NK-92 treated with Interleukin-12 subunit alpha and Interleukin-12 subunit beta, amount 100 ng/mL, for 24 hours (cell line): ENCODE measurements at places on chromosomes 5 and 9.

GRCh38 chr5:132493241-132493640 is 2.7 kb upstream of the IRF1 start:
- no peak for DNase-seq

GRCh38 chr5:135072387-135073281 is 38.6 kb upstream of the PITX1 start:
- DNase-seq: no peak

GRCh38 chr5:146340260-146341081 is 1.8 kb downstream of the POU4F3 start:
- DNase-seq: no peak

- no peak for DNase-seq
Observed at GRCh38 chr5:104299998-104300706, 737.6 kb upstream of the NUDT12 start.

GRCh38 chr9:99244344-99245260 is 22.5 kb downstream of the SEC61B start:
- DNase-seq: no peak

- peak; percentile 50 for DNase-seq
Observed at GRCh38 chr5:2149195-2149539, 266.4 kb upstream of the IRX4 start.

- no peak for DNase-seq
Observed at GRCh38 chr5:79829260-79829659, 139.6 kb downstream of the CMYA5 start.

DNA sequence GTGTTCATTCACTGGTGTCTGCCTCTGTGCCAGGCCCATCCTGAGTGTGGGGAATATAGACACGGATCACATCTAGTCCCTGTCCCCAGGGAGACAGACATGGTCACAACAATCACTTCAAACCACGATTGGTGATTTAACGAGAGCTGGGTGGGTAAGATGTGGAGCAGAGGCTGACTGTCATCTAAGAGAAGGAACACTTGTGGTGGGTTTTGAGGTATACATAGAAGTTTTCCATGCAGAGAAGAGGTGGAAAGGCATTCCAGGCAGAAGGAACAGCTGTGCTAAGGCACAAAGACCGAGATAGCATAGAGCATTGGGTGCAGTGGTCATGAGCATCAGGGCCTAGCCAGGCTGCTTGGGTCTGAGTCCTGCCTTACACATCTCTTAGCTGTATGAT is 22.7 kb upstream of the WDR38 start:
- no peak for DNase-seq

DNA sequence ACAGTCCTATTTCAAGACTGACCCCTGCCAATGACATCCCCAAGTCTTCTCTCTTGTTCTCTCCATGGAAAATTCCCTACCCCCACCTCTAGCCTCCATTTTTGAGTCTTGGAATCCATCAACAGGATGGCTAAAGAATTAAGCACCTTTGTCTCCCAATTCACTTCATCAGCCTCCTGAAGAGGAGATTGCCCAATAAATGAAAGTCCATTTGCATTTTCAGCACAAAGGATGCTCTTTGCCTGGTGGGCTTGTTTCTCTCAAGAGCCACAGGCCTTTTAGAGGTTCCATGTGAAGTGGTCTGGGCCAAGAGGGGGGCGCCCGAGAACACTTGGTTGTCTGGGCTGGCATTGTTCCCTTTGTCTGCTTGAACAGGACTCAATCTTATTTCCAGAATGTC is 12.6 kb downstream of the HSD17B3 start:
- DNase-seq: no peak

DNA sequence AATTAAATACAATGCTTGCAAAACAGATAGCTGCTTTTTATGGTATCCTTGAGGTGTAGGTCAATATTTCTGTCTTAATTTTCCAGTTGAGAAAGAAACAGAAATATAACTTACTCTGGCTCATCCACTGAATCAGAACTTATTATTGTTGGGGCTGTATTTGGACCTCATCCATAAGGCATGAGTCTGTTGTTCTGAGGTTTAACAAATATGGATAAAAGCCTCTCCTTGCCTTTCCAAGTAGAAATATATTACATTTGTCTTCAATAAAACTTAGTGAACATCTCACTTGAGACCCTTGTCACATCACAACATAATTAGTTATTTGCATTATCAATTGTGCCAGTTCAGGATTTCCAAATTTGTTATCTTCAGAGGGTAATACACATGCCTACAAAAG is 525.8 kb downstream of the AGTPBP1 start:
- DNase-seq: no peak

DNA sequence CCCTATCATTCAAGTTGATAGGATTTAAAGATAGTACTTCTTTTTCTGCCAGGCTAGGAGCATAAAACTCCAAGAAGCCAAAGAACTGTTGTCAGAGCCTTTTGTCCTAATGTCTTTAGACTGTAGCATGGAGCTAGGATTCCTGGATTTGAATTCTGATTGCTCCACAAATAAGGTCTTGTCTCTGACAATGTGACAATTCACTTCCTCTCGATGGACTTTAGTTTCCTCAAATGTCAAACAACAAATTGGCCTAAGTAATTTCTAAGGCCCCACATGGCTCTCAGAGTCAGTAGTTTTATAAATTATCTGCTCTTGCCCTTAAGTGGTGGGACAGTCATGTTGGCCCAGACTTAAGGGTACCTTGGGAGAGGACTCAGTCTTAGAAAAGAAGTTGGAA is 36.7 kb downstream of the RFK start:
- DNase-seq: no peak

DNA sequence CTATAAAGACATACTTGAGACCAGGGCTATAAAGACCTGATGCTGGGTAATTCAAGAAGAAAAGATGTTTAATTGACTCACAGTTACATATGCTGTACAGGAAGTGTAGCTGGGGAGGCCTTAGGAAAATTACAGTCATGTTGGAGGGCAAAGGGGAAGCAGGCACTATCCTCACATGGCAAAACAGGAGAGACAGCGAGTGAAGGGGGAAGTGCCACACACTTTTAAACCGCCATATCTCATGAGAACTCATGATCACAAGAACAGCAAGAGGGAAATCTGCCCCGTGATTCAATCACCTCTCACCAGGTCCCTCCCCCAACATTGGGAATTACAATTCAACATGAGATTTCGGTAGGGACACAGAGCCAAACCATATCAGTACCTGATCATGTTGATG is 89.9 kb upstream of the ADAMTSL1 start:
- no peak for DNase-seq

DNA sequence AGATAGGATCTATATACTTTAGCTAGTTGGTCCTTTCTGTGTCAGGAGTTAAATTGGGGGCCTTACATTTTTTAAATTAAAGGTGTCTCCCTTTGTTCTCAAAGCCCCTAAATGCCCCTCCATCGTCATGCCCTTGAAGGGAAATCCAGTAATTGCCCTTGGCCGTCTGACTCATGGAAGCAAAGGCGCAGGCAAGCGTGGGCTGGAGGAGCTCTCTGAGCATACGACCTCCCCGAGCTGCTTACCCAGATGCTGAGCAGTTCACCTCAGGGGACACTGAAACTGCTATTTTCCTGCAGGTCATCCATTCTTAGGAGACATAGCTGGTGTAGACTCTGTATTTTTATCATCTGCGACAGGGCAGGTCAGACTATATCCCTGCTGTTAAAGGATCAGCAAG is 23.0 kb downstream of the PCSK1 start:
- DNase-seq: no peak

GRCh38 chr9:135757356-135757755 is 55.4 kb downstream of the KCNT1 start:
- no peak for DNase-seq

- DNase-seq: no peak
Observed at GRCh38 chr5:38725371-38725865, 120.4 kb upstream of the OSMR start.

DNA sequence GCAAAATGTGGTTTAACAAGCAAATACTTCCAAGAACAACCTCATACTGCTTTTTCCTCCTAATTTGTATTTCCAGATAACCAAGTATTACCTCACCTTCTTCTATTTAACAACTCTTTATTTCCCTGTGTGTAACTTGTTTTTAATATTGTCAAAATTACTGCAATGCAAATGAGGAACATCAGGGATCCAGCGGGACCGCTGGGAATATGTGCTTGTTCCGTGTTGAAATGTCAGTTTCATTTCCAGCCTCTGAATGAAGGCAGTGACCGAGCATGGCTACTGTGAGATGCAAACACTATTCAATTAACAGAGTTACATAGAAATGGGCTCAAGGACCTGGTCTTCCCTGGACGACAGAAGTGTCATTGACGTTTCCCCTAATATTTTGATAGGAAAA is 110.8 kb upstream of the CTSL start:
- no peak for DNase-seq

DNA sequence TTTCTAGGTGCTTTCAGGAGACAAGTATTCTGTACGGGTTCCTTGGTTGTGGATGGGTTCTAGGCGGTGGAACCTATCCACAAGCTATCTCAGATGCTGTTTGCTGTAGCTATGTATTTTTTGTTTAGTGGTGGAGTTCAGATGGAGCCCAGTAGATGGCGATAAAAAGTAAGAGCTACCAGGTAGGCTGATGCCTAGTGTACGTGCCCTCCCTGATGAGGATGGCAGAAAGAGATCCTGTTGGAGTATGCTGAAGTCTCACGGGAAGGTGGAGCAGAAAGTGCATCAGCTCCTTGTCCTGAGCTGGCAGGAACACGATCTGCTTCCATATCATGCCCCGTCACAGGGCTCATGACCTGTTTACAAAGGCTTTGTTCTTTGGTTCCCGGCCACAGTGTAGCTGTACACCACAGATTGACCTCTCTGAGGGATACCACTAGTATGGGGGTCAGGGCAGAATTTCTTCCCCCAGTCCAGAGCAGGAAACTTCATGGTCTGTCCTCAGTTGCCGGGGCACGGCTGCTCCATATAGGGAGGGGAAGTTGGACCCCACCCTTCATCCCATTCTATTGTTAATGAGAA is 12.6 kb upstream of the UGT3A2 start:
- no peak for DNase-seq

DNA sequence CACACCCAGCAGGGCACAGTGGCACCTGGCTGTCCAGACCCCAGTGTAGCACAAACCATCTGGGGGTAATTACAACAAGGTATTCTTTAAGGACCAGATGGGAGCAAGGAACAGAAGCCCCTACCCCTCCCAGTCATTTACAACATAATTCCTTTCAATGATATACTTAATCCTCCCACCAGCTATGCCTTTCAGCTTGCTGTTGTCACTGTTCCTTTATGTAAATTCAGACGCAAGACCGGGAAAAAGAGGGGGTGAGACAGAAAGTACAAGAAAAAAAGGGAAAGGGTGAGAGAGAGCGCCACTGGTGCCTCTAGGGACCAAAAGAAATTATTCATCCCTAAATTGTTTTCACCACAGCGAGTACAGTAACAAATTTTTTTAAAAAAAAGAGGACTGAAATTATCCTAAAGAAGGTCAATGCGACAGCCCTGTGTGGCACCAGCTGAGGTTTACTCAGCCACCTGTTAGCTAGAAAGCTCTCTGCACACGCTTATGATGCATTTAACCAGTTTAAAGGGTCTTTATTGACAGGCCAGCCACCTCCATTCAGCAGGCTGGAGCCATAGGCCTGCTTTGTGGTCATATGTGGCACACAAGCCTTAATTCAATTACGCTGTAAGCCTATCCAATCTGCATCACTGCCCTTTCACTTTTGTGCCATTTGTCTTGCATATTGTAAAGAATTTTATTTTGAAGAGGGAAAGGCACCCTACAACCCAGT is 210.2 kb upstream of the ISL1 start:
- no peak for DNase-seq

DNA sequence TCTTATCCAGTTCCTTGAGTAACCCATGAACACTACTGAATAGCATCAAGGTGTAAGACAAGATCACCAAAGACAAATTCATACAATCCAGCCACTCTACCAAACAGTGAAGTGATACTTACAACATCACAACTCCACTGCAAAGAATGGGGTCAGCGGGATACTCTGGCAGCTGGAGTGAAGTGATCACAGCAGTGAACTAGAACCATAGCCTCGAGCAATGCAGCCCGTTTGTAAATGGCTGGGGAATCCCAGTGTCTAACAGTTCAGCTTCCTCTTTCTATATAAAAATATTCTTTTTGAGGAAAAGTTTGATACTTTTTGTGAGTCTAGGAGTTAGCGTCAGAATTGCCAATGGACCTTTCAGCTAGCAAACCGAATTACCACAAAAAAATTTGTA is 515.2 kb downstream of the ZNF608 start:
- no peak for DNase-seq

- DNase-seq: no peak
Observed at GRCh38 chr9:29514336-29514735, 1941.1 kb upstream of the C9orf72 start.

- no peak for DNase-seq
Observed at GRCh38 chr5:122014236-122014935, 52.6 kb downstream of the SRFBP1 start.

GRCh38 chr5:35458824-35459207 is 158.8 kb upstream of the SPEF2 start:
- DNase-seq: no peak

- DNase-seq: no peak
Observed at GRCh38 chr5:9429691-9430215, 116.1 kb downstream of the SEMA5A start.

- DNase-seq: no peak
Observed at GRCh38 chr9:34557426-34558321, 31.9 kb downstream of the CNTFR start.

GRCh38 chr5:685262-686171 is 7.6 kb downstream of the TPPP start:
- no peak for DNase-seq

DNA sequence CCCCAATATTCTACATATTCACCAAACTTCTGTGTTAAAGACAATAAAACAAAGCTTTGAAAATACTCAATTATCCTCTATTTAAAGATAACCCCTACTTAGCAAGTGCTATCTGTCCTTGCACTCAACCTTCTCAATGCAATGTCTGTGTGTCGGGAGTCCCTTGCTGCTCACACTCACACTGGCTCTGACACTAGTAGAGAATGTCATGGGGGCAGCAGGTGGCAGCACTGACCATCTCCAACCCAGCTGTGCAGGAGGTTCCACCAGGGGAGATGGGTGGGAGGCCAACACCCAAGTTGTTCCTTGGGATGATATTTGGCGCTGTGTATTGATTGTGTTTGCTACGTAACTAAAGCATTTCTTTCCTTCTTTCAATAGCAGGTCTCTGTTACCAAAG is 59.4 kb upstream of the SIMC1 start:
- no peak for DNase-seq

DNA sequence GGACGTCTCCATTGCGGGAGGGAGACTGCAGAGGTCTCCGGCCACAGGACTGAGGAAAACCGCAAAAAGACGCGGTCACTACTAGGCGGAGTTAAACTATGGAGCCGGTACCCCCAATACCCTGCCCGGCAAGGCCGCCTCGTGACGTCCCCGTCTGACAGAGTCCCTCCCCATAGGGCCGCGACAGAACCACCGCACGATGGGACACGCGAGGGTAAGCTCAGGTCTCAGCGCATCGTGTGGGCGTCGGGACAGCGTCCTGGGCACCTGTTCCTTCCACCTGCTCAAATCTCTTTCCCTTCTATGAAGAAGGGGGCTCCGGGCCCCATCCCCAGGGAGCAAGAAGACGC is 35.2 kb upstream of the GLDC start:
- peak; percentile 83 for DNase-seq
